AG09319 (cell line): ENCODE measurements at places on chromosomes 3 and 15.

GRCh38 chr15:83200589-83200988 is 7.0 kb downstream of the HDGFL3 start:
- DNase-seq = no peak

GRCh38 chr3:175770426-175770825 is 911.3 kb downstream of the NAALADL2 start:
- DNase-seq = no peak

DNA sequence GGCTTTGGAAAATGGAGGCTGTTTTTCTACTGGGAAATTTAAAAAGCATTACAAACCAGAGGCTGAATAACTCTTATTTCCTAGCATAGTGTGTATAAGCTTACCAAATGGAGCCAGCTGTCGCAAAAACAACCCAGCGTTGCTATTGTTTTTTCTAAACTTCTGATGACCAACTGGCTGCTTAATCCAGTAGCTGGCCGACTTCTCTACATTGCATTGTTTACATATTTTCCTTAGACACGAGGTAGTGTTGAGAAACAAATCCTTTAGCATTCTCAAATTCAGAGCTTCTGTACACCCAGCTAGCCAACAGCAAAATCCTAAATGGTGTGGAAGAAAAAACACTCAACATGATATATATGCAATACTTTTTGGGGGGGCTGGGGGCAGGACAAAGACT is 161.0 kb upstream of the ADAMTS9 start:
- no peak for DNase-seq

- DNase-seq = no peak
Observed at GRCh38 chr3:42264399-42265058, 1.5 kb downstream of the CCK start.

GRCh38 chr3:24396338-24396737 is 98.3 kb downstream of the THRB start:
- DNase-seq = no peak

- DNase-seq = peak; percentile 85
Observed at GRCh38 chr15:40440743-40441564, at the start of gene BAHD1. BAHD1 (plus strand) TSS chr15:40440953; CDS start chr15:40458465, 17,512 bp downstream.

DNA sequence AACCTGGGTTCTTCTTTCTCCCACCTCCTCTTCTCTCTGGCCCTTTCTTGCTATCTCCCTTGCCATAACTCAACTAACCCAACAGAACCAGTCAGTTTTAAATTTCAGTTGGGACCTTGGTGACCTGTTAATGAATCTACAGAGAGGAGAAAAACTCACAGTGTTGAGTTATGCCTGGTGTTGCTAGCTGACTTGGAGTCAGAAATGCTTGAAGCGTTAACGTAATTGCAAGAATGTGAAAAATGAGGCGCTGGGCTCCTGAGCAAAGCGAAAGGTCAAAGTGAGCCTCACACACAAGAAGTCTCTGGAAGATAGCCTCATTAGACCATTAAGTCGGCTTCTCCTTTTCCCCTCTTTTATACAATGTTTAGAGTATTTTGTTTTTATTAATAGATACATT is 18.4 kb downstream of the MEIS2 start:
- DNase-seq = no peak

- DNase-seq = no peak
Observed at GRCh38 chr3:5057272-5057671, 64.8 kb upstream of the ARL8B start.

- DNase-seq = no peak
Observed at GRCh38 chr3:10941972-10942371, 50.6 kb upstream of the SLC6A1 start.

DNA sequence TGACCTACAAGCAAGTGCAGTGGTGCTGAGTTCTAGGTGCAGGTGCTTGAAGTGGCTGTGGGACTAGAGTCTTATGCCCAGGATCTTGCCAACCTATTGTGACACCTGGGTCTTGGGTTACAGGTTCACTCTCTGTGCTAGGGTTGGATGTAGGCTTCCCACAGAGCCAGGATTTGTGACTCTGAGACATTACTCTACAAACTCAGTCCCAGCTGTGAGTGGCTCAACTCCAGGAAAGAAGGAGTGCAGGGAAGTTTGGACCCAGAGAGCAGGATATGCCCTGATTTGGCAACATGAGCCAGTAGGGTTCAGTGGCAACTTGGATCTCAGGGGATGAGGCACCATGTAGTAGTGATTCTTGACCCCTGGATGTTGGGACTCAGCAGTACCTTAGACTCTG is 182.2 kb downstream of the LPP start:
- no peak for DNase-seq

DNA sequence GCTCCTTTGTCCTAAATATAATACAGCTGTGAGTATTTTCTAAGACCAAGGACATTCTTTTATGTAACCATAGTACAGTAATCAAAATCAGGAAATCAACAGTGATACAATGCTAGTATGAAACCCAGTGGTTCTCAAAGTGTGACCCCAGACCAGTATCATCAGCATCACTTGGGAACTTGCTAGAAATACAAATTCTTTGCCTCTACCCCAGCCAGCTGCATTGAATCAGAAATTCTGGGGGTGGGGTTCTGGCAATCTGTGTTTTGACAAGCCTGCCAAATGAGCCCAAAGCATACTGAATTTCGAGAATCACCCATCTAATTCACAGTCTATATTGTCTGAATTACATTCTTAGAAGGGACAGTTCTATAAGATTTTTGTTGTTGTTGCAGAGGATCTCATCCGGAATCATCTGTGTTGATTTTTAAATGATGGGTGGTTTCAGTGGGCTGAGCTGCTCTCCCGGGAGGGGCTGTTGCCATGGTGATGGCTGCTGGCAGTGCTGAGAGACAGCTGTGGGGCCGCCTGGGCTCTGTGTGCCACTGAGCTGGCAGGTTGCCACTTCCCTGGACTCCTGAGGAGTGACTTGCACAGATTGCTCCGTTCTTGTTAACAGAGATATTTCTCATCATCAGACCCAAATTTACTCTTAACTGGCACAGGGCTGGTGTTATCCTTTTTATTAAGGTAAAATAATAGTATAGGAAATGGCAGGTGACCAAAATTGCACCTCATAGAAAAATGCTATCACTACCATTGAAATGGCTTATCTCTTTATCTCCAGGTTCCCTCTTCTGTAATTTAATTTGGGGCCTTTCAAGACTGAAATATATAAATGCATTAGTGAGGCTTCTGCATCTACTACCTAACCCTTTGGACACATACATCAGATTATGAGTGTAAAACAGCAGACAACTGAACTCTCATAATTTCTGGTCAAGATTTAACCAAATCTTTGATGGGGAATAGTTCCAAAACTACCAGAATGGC is 56.5 kb downstream of the NEK11 start:
- DNase-seq = no peak

- DNase-seq = peak; percentile 22
Observed at GRCh38 chr15:88454867-88455810, 12.0 kb downstream of the MRPL46 start.

- DNase-seq = no peak
Observed at GRCh38 chr3:168417016-168417415, 321.3 kb upstream of the GOLIM4 start.

DNA sequence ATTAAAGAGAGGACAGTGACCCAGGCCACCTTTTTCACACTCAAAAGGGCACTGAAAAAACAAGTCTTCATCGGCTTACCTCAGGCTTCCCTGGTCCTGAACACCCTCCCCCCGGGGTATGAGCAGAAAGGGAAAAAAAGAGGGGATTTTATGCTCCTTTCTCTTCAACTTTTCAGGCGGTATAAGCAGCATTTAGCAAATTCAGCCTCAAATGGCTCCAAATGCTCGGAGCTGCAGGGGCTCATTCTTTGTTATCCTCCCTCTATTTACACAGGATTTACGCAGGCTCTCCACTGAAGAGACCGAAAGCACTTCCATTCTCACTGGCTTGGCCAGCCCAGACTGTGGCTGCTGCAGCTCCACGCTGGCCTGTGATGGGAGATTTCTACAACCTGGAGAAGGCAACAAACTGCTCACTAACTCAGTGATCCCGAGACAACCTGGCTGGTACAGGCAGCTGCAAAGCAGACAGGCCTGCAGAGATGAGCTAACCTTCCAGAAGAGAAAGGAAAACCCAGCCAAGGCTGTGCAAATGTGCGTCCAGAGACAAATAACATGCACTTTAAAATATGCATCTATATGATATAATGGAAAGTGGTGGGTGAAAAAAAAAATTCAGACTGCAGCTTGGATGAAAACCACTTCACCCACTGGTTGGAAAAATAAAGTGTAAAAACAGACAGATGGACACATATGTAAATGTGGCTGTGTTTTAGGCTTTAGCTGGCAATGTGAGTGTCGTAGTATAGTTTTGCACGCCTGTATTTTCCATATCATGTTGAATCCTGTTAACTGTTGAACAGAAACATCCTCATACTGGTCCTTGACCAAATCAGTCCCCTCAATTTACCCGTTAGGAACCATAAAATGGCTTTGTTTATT is 54.2 kb downstream of the MEIS2 start:
- DNase-seq = no peak

- no peak for DNase-seq
Observed at GRCh38 chr3:55818485-55818884, 331.4 kb upstream of the WNT5A start.

GRCh38 chr15:82649226-82649999 is 2.2 kb upstream of the CPEB1 start:
- DNase-seq = no peak

DNA sequence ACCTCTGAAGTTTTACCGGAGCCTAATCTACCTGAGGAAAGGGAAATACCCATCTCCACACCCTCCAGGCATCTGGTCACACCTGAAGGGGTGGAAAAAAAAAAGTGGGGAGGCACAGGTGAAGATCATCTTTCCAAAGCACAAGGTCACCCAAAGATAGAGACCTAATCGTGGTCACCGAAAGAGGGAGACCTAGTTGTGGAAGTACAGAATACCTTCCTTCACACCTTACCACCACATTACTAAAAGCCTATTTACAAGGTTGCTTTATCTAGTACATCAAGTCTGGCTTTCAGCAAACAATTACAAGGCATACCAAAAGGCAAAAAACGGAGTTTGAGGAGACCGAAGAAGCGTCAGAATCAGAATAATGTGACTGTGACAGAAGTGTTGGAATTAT is 110.0 kb upstream of the ARPP21 start:
- no peak for DNase-seq

DNA sequence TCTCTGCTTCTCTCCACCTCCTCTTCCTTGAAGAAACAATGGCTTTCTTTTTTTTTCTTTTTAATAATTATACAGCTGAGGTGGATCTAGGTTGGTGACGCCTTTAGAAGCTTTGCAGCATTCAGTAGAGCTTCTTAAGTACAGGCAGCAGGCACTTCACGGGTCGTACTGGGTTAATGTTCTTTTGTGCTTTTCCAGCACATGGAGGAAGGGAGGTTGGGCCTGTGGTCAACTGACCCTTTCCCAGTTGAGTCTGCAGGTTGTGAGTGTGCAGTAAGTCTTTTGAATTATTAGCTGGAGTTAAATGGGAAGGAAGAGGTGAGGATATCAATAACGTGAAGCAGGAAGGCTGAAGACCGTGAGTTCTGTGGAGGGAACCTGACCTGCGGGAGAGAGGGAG is 7.0 kb downstream of the TRAK1 start:
- no peak for DNase-seq

DNA sequence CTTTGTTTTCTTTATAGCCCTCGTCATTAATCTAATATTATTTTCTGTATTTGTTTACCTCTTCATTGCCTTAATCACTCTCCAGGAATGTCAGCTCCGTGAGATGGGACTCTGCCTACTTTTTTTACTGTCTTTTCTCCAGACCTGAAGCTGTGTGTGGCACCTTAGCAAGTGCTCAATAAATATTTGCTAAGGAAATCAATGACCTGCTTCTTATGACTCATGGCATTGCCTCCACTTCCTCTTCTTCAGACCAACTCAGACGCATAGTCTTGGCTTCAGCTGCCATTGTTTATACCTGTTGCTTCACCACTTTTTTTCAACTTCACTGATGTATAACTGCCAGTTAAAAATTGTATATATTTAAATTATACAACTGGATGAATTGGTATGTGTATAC is 218.5 kb upstream of the CMC1 start:
- no peak for DNase-seq

- no peak for DNase-seq
Observed at GRCh38 chr3:152287898-152288576, 19.3 kb downstream of the MBNL1 start.

DNA sequence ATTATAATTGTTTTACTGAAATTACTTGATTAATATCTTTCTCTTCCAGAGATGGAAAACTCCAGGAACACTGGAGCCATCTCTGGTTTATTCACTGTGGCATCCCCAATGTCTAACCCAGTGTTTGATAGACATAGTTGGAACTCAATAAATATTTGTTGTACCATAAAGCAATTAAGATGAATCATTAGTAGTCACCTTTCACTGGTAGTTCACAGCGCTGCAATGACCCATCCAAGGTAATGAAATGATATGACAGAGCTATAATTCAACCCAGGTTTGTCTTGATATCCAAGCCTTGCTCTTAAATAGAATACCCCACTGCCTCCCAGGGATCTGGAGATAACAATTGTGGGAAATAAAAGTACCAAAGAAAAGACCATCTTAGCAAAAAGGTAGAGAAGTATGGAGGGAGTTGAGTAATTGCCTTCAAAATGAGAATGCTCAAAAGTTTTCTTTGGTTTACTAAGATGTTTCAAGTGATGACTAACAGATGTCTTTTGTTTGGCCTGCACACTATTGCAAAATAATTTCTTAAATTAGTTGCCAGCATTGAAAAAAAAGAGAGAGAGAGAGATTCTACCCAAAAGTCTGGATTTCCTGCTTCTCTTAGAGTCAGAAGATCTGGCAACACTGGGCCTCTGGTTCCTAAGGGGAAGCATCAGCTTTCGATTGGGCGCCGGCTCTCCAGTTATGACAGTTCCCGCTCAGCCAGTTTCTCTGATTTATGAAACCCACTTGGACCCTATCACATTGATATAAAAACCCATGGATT is 348.5 kb downstream of the ERC2 start:
- peak; percentile 72 for DNase-seq

- DNase-seq = no peak
Observed at GRCh38 chr15:30901889-30902288, 1.8 kb upstream of the FAN1 start.

GRCh38 chr3:189908646-189909045 is 212.1 kb downstream of the P3H2 start:
- DNase-seq = no peak

DNA sequence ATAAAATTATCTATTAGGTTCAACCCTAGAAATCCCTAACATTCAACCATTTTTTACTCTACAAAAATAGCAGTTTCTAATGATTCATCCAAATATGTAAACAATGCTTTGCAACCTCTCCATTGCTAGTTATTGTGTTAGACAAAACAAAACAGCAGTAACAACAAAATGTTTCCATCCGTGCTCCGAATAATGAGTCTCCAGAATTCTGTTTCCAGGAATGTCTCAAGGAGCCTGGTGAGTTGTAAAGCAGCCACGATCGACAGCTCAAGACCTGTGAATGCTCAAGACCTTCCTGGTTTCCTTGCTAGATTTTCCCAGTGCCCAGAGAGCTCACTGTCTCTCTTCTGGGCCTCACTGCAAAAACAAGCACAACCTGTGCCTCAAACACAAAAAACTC is 49.9 kb downstream of the CHRD start:
- no peak for DNase-seq
